A549 treated with AZD2906 at 1 μM for 4 hours (cell line): ENCODE measurements at places on chromosomes 7 and 10. TPM values are rescaled to one million over a fixed set of nuclear protein-coding genes. Genes with fewer than 3 reads are reported as not detected.

Gene VWDE
- total RNA-seq, result 0.31 to 0.63 TPM (median 0.50 TPM) in 5 replicates

Gene KCP
- total RNA-seq, result 0.11 to 0.21 TPM (median 0.20 TPM) in 5 replicates

Gene ZPBP
- not detected in 5 replicates for total RNA-seq

Gene DNAJC2
- 32.7 to 43.6 TPM (median 36.8 TPM) in 5 replicates for total RNA-seq
